Activated CD4-positive, alpha-beta T cell treated with anti-CD3 and anti-CD28 coated beads, Interleukin-2, amount 50 U/mL, for 1 hour (primary cell): ENCODE measurements at places on chromosomes 12 and 14.

- no peak for DNase-seq
These were observed 1.0 kb downstream of the RNF41 start for GRCh38 chr12:56220611-56221231.

GRCh38 chr12:132357623-132358186 is 28.3 kb upstream of the GALNT9 start:
- no peak for DNase-seq

DNA sequence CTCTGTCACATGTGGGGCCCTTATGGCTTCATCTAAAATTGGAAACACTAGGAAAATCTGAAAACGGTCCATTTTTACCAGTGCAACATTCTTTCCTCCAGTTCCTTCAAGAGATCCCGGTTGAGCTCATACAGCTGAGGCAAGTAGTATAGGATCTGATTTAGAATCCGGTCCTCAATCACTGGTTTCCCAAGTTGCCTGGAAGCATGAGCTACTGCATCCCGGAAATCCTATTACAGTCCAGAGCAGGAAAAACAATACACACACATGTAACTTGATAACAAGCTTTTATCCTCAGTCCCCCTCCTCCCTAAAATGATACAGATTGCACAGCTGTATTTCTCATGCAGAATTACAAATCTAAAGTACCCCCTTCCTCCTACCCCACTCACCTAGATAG is 67.9 kb upstream of the NR2C1 start:
- DNase-seq = no peak

DNA sequence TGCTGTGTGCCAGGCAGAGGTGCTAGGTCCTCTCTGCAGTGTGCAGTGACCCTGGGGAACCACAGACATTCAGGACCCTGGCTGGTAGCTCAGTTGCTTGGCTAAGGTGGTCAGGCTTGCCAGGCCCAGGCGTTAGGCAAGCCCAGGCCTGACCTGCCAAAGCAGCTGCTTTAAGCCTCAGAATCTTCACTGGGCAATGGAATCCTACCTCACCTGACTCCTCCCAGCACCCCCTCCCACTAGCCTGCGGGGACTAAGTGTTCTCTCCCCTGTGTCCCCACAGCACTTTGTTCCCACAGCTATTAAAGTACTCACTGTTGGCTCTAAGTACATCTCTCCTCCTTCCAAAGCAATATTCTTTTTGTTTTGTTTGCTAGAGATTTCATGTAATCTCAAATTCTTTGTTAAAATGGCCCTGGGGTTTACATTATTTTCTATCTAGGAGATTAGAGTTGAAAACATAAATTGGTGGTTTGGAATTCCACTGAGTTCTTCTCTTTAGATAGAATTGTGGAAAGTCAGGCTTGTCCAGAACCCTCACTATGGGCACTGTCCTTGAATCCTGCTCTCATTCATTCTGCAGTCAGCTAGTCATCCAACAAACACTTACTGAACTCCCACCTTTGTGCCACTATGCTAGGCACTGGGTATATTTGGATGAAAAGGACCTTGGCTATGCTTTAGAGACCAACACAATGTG is 44.4 kb downstream of the DGLUCY start:
- DNase-seq = no peak

GRCh38 chr14:64993266-64993930 is 6.7 kb downstream of the FNTB start:
- no peak for DNase-seq

DNA sequence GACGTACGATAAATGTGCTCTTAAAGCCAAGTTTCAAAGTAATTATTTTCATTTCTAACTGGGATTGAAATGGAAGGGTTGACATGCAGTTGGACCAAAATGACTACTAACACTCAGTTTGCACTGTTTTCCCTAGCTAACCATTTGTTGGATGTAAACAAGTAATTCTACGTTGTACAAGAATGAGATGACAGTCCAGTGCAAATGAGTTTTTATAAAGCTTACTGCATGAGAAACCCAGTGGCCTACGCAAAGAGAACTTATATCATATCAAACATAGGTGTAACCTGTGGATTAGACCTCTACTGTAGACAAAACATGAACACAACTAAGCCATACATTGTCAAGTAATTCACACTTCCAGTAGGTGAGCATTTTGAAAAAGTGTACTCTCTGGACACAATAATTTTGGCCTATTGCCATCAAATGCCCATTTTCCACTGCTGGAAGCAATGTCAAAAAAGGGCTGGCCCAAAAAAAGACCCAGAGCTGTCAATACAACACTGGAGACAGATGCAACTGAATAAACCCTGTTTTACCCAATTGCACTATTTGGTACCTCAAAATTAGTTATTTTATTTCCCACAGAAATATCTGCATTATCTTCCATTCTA is 12.8 kb downstream of the SLC38A2 start:
- no peak for DNase-seq

DNA sequence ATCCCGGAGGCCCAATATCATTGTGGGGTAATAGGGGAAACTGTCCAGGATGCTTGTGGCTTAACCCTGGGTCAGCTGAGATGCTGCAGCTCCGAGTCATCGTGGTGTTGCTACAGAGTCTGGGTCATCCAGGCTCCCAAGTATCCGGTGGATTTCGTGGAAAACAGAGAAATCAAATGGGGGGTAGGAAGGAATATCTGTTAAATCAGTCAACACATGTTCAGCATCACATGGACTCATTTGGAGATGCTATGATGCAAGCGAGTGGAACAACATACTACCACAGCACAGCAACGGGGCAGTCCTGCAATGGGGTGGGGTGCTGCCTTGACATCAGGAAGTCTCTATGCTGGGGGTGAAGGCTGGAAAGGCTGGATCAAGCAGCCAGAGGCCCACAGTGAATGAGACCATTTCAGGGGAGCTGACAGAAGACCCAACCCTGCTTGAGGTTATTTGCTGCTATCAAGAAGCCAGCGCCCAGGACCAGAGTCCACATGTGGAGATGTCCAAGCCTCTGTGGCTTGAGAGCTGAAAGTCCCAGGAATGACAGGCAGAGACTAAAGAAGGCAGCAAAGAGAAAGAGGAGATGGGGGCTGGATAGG is 22.9 kb downstream of the VDR start:
- DNase-seq = no peak

DNA sequence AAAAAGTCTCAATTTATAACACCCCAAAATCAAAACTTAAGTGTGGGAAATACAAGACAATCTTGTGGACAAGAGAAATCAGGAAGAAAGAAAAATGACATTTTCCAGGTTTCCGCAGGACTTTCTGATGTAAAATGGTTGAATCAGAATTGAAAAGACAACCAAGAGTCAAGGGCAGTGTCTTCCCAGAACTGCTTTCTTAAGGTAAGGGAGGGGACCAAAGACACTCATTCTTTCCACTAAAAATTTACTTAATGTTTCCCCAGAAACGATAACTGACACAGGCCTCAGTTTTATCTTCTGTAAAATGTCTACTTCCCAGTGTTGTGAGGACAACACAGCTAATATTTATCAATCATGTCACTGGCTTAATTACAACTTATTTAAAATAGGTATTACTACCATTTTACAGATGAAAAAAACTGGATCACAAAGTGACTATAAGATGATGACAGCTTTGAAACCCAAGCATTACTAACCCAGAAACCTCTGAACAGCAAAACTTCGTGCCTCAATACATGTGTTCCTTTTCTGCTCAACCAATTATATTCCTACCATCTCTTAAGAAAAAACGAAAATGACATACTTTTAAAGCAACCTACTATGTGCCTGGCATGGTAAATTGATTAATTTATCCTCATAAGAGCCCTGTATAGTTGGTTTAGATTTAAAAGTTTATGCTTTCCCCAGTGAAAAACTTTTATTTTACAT is 4.6 kb downstream of the SINHCAF start:
- no peak for DNase-seq

DNA sequence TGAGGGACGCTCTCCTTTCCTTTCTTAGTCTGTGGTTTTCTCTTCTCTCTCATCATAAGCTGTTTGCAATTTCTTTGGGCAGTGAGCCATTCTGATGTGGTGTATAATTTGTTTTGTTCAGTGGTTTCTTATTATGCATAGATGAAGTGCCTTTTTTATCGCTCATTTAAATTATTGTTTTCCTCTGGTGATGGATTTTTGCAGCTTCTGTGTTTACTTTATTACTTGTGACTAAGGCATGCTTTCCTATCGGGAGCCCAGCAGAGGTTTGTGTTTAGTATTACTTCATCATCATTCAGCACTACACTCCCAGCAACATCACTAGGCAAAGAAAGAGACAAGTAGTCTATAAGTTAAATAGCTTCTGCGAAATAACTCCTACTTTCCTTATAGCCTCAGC is 586.6 kb upstream of the NOVA1 start:
- no peak for DNase-seq

DNA sequence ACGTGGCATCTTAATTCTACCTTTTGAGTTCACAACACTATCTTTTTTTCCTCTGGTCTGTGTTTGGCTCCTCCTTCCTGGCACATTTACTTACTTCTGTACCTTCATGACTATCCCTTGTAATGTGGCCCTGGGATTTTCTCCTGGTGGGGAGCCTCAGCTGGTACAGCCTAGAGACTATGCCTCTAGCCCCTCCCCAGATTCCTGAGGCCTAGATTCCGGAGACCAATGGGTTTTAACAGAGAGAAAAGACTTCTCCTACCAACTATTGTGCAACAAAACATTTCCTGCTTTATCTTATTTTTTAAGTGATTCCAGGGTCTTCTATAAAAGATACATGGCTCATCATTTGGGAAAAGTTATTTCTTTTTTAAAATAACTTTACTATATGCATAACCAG is 216.2 kb upstream of the KRR1 start:
- no peak for DNase-seq

DNA sequence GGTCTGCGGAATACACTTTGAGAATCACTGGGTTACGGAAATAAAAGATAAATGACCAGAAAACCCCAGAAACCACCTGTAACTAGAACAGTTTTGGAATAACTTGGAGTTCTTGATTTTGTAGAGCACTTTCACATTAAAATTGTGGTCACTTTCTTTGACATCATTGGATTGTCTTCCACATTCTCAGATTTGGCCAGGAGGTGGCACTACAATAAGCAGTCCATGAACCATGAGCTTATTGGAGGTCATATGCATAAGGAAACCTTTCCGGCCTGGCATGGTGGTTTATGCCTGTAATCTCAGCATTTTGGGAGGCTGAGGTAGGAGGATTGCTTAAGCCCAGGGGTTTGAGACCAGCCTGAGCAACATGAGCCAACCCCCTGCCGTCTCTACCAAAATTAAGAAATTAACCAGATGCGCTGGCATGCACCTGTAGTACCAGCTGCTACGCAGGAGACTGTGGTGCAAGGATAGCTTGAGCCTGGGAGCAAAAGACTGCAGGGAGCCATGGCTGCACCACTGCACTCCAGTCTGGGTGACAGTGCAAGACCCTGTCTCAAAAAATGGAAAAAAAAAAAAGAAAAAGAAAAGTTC is 107.7 kb upstream of the CAND1 start:
- DNase-seq = peak; percentile 20

DNA sequence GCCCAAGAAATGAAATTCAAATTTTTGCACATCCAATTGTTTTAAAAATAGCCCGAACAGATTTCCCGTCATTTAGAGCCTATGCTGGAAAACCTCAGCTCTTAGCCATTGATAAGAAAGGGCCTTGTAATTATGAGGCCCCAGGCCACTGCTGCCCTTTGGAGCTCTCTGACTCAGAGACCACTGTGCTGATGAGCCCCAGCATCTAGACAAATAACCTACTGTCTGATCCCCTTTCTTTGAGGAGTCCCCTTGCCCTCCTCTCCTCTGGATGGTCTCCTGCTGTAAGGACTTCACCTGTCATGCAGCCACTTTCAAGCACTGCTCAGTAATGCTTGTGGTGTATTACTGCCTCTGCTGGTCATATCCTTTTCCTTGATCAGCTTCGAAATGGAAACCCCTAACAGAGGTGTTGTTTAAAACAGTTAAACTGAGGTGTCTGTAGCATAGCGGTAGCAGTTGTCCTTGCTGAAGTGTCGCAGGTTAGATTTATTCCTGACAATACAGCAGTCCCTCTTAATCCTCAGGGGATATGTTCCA is 159.9 kb upstream of the SRRM4 start:
- no peak for DNase-seq

- DNase-seq = no peak
These were observed 32.4 kb downstream of the TTC8 start for GRCh38 chr14:88856786-88857366.

DNA sequence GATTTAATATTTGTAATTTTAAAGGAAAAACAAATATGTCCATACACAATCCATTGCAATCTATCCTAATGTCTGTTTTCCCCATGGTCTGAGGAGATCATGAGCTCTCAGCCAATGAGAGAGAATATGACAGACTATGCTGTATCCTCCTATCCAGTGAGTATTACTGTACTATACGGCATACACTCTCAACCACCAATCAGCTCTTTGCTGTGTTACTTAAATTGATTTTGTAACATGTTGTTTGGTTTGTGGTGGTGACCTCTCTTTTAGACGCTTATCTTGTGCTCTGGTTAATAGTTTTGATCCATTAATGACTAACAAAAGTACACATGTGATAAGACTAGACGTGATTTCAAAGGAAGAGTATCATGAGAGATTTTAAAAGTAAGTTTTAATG is 231.5 kb upstream of the FOXN3 start:
- no peak for DNase-seq

DNA sequence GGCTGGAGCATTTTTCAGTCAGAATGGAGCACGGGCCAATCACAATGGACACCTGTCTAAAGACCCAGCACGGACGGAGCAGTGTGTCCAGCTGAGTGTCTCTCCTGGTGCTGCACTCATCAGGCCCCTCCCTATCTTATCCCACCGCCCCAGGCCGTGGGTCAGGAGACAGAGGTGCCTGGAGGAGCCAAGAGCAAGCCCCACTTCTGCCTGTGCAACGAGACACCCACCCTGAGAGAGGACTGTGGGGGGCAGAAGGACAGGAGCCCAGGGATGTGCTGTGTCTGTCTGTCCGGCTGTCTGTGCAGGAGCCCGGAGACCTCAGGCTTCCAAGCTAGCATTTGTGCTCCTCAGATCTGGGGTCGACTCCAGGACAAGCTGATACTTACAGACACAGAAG is 69.6 kb upstream of the SFSWAP start:
- no peak for DNase-seq
